Chondrocyte (in vitro differentiated cells): ENCODE measurements at places on chromosomes 2 and 18. TPM values are rescaled to one million over a fixed set of nuclear protein-coding genes. Genes with fewer than 3 reads are reported as not detected.

- H3K4me1 ChIP-seq = peaks cover 48% of the 10 kb centered on the region
- no peak overlapping the region for H3K27ac ChIP-seq
- DNase-seq = no peak
- no peak overlapping the region for H3K4me3 ChIP-seq
- no peaks in the 10 kb centered on the region for H3K36me3 ChIP-seq
Observed at GRCh38 chr18:23283916-23284430, 148.7 kb downstream of the CABLES1 start.

DNA sequence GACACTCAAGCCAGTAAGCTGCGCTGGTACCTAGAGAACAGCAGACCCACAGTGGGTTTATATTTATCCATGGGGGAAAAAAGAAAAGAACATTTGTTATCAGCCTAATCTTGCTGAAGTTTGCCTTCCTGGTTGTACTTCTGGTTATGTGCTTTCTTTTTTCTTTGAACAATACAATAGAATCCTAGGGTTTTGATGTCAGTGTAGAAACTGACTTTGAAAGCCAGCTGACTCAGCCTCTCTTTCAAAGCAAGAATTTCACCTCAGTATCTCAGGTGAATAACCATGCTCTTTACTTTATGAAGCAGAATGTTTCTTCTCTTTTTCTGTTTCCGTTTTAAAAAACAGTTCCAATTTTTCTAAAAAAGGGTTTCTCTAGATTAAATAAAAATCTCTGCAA, 78.4 kb downstream of the CD8B2 start:
- peaks cover 1% of the 10 kb centered on the region for H3K36me3 ChIP-seq
- DNase-seq = no peak
- H3K27ac ChIP-seq = no peak overlapping the region
- no peak overlapping the region for H3K4me3 ChIP-seq
- H3K4me1 ChIP-seq = peaks cover 45% of the 10 kb centered on the region

PLGLB2 gene
- total RNA-seq = 3.7 to 6.5 TPM (median 4.8 TPM) in 3 replicates

DNA sequence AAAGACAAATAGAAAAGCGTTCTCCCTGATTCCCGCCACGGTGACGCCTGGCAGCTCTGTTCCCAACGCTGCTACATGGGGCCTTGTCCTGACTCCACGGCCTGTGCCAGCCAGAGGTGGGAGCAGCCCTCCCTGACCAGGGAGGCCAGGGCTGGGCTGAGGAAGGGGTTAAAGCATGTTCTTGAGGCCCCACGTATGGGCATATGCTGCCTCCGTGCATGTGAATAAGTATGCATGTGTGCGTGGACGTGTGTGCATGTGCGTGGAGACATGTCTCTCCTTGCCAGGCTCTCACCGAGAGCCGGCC, 1.6 kb upstream of the SNED1 start:
- H3K27me3 ChIP-seq = peaks cover 21% of the 10 kb centered on the region
- no peak overlapping the region for H3K4me3 ChIP-seq
- no peak overlapping the region for H3K27ac ChIP-seq
- peaks cover 17% of the 10 kb centered on the region for H3K4me1 ChIP-seq
- H3K36me3 ChIP-seq = peaks cover 4% of the 10 kb centered on the region
- no peak for DNase-seq
